Foreskin keratinocyte (primary cell): ENCODE measurements at places on chromosomes 4 and X. TPM values are rescaled to one million over a fixed set of nuclear protein-coding genes. Genes with fewer than 3 reads are reported as not detected.

DNA sequence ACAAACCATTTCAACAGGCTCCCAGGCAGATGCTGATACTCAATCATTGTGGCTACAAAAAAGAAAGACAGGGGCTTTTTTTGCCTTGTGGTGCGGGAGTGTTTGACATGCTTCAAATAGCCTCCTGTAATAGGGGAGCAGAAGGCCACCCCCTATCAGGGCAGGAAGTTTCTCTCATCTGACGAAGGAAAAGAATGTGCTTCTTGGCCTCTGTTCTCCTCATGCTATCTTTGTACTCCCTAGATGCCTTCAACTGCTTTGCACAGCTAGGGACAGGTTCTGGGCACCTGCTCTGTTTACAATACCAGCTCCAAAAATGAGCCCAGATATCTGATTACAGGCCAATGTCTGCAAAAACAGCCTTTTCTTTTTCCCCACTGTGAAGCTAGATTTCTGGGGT, 391.1 kb downstream of the STIM2 start:
- DNase-seq, result no peak

GRCh38 chr4:15469402-15470127, at the start of gene CC2D2A:
Gene CC2D2A (plus strand): TSS chr4:15469882. CDS start chr4:15475933, 6,051 bp downstream.
- no peak for DNase-seq

GRCh38 chr4:45292844-45293243, 566.5 kb upstream of the GNPDA2 start:
- DNase-seq, result no peak

- peak; percentile 35 for DNase-seq
These were observed 110.6 kb upstream of the FSTL5 start for GRCh38 chr4:162274354-162274753.

DNA sequence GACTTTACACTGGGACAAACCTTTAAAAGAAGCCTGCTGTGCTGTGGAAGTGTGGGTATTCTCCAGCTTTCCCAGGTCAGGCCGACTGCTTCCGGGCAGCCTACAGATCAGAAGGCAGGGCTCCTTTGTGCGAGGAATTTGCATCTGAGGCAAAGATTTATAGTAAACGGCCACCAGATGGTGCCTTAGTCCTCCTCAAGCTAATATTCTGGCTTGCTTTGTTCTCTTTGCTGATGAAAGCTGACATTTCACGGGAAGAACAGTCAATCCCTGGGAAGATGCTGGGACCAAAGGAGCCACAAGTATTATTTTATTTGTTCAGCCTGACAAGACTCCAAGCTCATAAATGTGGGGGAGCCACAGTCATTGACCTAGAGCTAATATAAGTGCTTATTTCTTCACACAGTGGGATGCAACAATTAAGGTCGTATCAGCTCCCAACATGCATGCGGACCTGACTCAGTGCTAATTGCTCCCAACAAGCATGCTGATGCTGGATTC, 120.7 kb upstream of the TRIM2 start:
- DNase-seq, result peak; percentile 49

Gene AMER1
- total RNA-seq, result 2.4 and 3.0 TPM in 2 replicates

Gene CTAG1A
- total RNA-seq, result not detected in 2 replicates
